ENCODE measurements at places on chromosomes 3 and 15.
A peak's percentile ranks its signal among the peaks of the same experiment; 100 is the strongest.

GRCh38 chr15:82174471-82175235, 87.9 kb downstream of the EFL1 start:
- DNase-seq: no peak

DNA sequence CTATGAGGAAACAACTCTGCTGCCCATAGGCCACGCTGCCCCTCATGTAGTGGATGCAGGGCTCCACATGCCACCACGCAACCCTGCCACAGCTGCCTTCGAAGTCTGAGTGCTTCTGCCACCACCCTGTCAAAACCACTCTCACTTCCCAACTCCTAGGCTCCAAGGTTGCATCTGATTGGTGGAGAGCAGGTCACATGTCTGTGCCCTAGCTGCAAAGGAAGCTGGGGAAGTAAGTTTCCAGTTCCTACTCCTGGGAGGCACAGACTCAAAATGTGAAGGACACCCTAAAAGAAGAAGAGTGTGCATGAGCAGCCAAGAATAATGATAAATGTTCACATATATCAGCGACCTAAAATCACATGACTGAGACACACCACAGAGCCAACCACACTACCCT, 31.9 kb upstream of the TICRR start:
- no peak for DNase-seq

DNA sequence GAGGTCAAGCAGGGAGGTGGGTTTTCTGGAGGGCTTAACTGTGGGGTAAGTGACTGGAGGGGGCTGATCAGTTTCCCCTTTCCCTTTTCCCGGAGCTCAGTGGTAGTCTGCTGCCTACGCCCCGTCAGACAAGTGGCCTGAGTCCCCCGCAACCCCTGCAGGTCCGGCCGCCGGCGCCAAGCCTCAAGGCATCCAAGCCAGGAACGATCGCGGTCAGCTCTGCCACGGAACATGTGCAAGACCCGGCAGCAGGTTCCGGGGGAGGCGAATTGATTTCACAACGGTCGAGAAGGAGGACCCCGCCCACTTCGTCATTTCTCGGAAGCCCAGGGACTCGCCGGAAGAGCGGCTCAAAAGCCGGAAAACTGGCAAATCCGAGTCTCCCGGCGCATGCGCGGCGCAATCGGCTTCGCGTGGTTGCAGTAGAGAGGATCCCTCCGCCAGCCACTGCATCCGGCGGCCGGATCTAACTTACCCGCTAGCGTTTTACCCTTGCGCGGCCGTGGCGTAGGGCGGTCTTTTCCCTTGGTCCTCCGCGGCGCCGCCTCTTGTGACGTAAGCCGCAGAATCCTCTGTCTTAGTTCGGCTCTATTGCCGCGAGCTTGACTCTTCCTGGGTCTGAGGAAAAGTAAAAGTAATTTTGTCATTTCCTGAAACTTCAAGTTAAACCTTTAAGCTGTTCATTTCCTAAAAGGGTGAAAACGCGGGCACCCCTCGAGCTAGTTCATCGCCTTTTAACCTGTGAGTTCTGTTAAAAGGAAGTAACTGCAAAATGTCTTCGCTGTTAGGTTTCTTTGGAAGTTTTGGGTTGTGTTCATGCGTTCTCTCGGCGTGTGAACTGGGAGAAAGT, 14.9 kb upstream of the CCNL1 start:
- peak; percentile 99 for DNase-seq

DNA sequence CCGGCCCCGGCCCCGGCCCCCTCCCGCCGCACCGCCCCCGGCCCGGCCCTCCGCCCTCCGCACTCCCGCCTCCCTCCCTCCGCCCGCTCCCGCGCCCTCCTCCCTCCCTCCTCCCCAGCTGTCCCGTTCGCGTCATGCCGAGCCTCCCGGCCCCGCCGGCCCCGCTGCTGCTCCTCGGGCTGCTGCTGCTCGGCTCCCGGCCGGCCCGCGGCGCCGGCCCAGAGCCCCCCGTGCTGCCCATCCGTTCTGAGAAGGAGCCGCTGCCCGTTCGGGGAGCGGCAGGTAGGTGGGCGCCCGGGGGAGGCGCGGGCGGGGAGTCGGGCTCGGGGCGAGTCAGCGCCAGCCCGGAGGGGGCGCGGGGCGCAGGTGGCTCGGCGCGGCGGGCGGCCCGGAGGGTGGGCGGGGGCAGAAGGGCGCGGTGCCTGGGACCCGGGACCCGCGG, 352 bp downstream of the CHRD start:
- no peak for DNase-seq

- no peak for DNase-seq
Measured at GRCh38 chr3:20772869-20773268, 586.9 kb upstream of the SGO1 start.

DNA sequence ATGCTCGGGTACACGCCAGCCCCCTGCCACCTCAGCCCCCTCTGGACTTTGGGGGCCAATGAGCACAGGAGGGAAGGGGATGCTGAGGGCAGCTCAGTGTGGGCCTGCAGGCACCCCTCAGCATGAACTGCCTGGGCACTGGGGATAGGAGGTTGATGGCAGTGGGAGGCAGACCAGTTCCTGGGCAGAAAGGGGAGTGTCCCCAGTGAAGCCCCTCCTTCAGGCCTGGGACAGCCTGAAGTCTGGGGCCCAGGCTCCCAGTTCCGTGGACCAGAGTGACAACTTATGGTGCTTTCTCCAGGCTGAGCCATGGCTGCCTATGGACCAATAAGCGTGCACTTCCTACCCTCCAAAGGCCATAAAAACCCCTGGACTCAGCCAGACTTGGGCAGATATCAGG, 63.3 kb upstream of the IMPG2 start:
- DNase-seq: no peak

DNA sequence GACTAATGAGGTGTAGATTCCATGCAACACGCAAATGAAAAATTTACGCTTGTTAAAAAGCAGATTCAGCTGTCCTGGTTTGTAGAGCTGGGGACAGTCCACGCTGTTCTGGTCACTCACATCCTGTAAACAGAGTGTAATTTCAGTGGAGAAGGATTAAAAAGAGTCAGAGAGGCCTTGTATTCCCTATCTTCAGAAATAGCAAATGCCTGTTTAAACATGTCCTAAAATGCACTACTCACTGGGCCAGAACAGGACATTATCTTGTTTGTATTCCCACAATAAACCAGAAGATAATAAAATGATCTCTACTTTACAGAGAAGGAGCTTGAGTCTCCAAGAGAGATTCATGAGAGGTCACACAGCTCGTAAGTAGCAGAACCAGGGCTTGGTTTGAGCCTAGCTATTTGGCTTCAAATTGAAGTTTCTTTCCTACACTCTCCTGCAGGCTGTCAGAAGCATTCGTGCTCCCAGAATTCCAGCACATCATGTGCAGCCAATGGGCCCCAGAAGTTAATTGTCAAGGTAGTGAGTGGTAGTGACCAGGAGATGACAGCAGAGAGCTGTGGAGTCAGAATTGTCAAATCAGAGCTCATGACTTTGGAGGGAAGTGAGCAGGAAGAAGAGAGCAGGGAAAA, 242.5 kb downstream of the ATP8B4 start:
- no peak for DNase-seq

GRCh38 chr3:49124991-49125670, 4.5 kb upstream of the USP19 start:
- no peak for DNase-seq

DNA sequence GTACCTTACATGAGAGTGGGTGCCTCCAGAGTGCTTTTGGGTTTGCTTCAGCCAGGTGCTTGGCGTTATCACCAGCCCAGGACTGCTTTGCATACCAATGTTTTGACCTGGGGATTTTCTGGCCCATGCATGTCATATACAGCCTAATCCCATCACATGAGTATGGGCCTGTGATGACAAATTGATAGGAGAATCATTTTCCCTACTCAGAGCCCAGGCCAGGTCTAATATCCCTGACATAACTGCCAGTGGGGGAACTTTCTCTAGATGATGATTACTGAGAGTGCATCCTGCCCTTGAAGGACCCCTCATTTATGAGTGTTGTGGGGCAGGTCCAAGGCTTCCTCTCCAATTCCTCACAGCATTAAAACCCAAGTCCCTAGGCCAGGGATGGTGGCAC, 197.5 kb upstream of the LYSMD4 start:
- DNase-seq: no peak

GRCh38 chr3:101689286-101689685, 2.8 kb upstream of the RPL24 start:
- no peak for DNase-seq

GRCh38 chr3:33577588-33577987, 137.4 kb upstream of the UBP1 start:
- DNase-seq: no peak

- DNase-seq: no peak
Measured at GRCh38 chr3:7518456-7518855, 657.5 kb downstream of the GRM7 start.

- DNase-seq: no peak
Measured at GRCh38 chr3:55765906-55766701, 279.0 kb upstream of the WNT5A start.

- no peak for DNase-seq
Measured at GRCh38 chr15:67397139-67397538, 123.8 kb upstream of the C15orf61 start.

- no peak for DNase-seq
Measured at GRCh38 chr3:117706037-117706436, 996.5 kb downstream of the TUSC7 start.

- no peak for DNase-seq
Measured at GRCh38 chr3:99128235-99128634, 226.7 kb upstream of the DCBLD2 start.

DNA sequence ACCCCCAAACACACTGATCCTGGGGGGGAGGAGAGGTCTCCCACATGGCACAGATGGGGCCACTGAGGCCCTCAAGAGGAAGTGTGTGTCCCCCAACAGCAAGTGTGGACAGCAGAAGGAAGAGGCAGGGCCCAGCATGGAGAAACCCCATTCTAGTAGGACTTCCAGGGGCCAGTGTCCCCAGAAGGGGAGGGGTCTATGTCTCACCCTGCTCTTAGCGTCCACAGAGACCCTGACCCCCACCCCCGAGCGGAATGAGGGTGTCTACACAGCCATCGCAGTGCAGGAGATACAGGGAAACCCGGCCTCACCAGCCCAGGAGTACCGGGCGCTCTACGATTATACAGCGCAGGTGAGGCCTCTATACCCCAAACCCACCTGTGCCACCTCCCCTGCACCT, 35.3 kb downstream of the TSPAN3 start:
- DNase-seq: no peak

GRCh38 chr15:38085114-38085513, 150.7 kb downstream of the TMCO5A start:
- DNase-seq: no peak
